Stimulated activated CD8-positive, alpha-beta memory T cell treated with anti-CD3 and anti-CD28 coated beads, Interleukin-4, amount 100 ng/mL, for 4 hours (primary cell): ENCODE measurements at places on chromosomes 1 and 21.

GRCh38 chr1:13929313-13929712, 229.3 kb downstream of the PRDM2 start:
- no peak for DNase-seq

GRCh38 chr1:192573499-192573898, 2.1 kb upstream of the RGS1 start:
- DNase-seq, result no peak

DNA sequence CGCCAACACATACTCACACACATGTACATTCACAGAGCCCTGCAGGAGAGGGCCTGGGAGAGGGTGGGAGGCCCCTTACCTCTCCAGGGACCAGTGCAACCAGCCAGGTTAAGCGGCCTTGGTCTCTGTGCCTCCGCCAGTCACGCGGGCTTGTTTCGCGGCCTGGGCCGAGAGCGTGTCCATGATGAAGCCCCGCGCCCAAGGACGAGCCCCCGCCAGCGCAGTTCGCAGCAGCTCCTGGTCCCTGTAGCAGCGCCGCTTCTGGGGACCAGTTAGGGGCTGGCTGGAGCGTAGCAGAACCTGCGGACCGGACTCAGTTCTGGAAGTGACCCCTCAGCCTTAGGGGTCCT, 7.3 kb upstream of the FAM167B start:
- DNase-seq, result no peak

GRCh38 chr1:71170925-71171324, 90.1 kb upstream of the ZRANB2 start:
- DNase-seq, result no peak

- no peak for DNase-seq
Observed at GRCh38 chr1:37872692-37873091, 13.3 kb upstream of the MTF1 start.

DNA sequence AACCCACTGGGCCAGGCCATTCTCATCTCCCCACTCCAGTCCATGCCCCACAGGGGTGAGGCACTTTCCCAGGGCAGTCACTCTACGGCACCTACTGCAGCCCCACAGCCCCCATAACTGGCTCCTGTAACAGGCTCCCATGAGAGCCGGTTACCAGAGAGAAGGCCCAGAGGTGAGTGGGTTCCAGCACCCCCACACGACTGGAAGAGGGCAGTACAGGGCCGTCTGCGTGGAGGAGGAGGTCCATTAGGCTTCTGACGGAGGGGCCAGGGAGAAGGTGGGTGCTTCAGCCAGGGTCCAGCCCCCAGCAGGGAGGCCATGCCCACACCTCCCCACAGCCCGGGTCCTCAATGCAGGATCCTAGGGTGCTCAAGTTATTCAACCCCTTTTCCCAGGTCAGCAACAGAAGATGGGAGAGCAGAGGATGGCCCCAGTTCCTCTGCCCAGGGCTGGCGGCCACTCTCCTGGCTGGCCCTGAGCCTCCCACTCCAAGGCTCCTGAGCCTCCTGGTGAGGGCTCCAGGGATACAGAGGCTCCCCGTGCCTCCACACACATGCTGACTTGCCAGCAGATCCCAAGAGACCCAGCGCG, 1.6 kb downstream of the ACAP3 start:
- DNase-seq, result no peak

- DNase-seq, result no peak
Observed at GRCh38 chr1:162889989-162890388, 29.0 kb upstream of the CCDC190 start.

DNA sequence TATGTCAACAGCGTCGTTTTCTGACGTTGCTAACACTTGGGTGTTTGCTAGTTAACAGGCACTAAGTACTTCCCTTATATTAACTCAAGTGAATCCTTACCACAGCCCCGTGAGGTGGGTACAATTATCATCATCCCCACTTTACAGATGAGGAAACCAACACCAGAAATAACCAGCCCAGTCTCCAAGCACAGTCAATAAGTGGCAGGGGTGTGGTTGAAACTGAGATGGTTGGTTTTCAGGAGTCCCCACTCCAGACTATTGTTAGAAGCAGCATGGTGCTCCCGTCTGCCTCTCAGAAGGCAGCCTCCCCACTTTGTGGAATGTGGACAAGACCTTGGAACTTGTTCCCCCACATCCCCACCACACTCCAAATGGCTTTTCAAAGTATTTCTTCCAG, 45.7 kb upstream of the ACOT11 start:
- DNase-seq, result no peak

GRCh38 chr21:15687208-15687607, 42.6 kb upstream of the USP25 start:
- DNase-seq, result no peak

GRCh38 chr1:243706563-243706962, 143.5 kb downstream of the AKT3 start:
- DNase-seq, result no peak

GRCh38 chr1:73832276-73833181, 365.4 kb downstream of the LRRIQ3 start:
- DNase-seq, result no peak

DNA sequence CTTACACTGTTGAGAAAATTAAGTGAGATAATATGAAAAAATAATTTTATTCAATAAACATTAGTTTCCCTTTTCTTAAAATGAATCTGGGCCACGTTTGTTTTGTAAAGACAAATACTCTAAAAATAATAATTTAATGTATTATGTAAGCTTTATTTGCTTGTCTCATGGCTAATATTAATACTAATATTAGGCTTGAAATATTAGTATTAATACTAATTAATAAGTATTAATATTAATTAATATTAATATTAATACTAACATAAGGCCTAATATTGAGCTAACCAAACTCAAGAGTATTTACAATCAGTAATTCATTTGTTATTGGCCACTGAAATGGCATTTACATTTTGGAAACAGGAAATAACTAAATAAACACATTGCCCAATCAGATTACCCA, 280.1 kb upstream of the ESRRG start:
- DNase-seq, result no peak

GRCh38 chr1:50973875-50974617, 4.0 kb downstream of the CDKN2C start:
- no peak for DNase-seq

DNA sequence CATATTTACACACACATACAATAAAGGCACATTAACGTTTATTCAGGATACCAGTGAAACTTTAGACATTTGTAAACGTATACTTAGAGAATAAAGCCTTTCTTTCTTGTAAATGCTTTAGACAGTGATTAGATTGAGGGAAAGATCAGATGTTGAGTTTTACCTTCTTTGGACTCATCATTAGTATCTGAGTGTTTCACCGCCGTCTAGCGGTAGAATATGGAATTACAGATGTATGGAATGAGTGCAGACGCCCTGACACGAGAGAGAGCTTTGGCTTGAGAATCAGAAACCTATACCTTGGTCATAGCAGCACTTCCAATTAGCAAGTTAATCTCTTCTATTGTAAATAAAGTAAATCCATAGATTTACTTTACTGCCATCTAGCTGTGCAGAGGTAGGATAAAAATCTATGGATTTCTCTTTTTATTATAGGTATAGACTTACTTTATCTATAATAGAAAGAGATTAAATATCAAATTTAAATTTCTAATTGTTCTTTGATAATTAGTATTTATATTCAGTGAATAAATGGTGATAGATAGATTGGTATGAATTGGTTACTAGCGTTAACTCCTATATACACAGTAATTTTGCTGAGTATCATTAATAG, 12.6 kb downstream of the FLG2 start:
- DNase-seq, result no peak

DNA sequence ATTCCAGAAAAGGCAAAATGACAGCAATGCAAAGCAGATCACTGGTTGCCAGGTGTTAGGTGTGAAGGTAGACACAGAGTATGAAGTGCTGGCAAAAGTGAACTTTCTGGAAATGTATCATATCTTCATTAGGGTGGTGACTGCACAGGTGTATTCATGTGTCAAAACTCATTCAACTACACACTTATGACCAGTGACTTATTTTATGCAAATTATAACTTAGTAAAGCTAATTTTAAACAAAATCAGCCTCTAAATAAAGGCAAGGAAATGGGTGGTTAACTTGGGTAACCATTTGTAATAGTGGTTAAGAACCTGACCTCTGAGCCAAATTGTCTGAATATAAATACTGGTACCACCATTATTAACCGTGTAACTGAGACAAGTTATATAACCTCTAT, 7.4 kb downstream of the COP1 start:
- DNase-seq, result no peak

GRCh38 chr1:14222086-14222485, 376.4 kb upstream of the KAZN start:
- DNase-seq, result no peak

DNA sequence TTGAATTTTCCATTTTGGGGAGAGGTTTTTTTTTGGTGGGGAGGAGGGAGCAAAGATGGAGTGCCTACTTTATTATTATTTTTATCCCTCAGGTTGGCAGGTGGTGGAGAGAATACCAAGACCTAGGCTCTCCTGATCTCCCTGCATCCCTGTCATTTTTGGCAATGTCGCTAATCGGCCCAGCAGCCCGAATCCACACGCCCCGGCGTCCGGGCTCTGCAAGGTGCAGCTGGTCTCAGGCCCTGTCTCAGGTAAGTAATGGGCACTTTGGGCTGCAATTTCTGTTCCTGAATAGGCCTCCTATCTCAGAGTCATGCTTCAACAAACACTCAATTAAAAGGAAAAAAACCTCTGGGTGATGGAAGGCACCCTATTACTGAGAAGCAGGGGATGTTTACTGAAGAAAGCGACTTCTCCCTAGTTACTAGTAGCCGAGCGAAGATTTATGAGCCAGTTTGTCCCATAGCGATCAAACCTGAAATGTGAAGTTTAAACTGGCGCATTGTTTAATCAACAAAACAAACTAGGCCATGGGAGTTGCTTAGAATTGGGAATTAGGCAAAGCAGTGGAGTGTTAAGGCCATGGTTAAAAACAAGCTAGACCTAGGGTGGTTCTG, 137.8 kb downstream of the RWDD3 start:
- DNase-seq, result no peak

GRCh38 chr1:93585059-93585966, 96.3 kb downstream of the BCAR3 start:
- no peak for DNase-seq

GRCh38 chr1:50423670-50424000, 392 bp upstream of the DMRTA2 start:
- no peak for DNase-seq

DNA sequence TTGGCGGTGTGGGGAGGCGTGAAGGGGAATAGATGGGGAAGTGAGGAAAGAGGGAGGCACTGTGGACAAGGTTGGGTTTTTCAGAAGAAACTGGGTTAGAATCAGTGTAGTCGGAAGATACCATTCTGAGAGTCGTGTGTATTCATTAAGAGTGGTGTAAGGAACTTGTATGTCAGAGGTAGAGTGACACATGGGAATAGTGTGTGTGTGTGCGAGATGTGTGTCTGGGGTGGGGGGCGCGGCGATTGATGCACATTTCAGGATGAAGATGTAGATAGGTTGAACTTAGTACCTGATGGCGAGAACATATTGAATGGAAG, 878 bp downstream of the SMG7 start:
- no peak for DNase-seq

- no peak for DNase-seq
Observed at GRCh38 chr1:14094611-14095400, 394.8 kb downstream of the PRDM2 start.

DNA sequence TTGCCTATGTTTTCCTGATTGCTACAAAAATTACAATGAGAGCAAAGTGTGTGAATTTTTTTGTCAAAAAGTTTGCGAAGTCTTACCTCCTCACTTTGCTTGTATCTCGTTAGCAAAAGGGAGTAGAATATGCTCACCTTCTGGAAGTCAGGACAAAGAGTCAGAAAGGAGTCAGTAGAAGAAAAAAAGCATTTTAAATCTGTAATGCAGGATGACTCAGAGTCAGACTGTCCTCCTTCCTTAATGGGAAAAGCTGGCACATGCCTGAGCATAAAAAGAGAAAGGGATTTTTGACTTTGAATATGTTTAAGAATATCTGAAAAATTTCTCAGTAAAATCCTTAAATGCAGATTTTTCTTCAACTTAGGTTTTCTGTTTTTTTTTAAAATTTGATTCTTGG, 14.2 kb upstream of the VN1R5 start:
- DNase-seq, result no peak

DNA sequence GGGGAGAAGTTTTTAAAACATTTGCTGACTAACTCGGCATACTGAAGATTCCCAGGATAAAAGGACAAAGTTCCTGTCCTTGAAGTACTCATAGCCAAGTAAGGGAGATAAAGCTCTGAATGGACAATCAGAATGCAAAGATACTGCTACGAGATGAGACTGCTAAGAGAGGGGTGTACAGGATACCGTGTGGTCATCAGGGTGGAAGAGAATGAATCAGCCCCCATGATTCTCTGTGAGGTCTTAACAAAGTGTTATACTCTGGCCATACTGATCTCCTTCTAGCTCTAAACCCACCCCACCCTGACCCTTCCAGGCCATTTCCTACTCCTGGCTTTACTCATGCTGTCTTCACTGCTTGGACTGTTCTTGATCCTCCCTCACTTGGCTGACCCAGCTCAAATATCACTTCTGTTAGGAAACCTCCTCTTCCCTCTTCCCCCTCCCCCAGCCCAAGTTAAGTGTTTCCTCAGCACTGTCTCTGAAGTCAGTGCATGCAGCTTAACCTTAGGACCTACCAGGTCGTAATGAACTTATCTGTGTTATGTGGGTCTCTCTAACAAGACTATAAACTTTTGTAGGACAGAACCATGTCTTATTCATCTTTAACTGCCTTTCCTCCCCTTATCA, 15.8 kb upstream of the MAGOH start:
- no peak for DNase-seq
